ENCODE measurements at places on chromosomes 1 and 21. TPM values are rescaled to one million over a fixed set of nuclear protein-coding genes. Genes with fewer than 3 reads are reported as not detected.

TEKT2 gene
- total RNA-seq: 23.8 TPM

RHBDL2 gene
- not detected for total RNA-seq

FAM167B gene
- not detected for total RNA-seq

ID3 gene
- 11.9 TPM for total RNA-seq

SPATA45 gene
- total RNA-seq: not detected

PRR9 gene
- total RNA-seq: not detected

KCNK2 gene
- 66.0 TPM for total RNA-seq

CYP4A22 gene
- total RNA-seq: not detected

TDRD5 gene
- 1.9 TPM for total RNA-seq

RBP7 gene
- total RNA-seq: not detected

SGIP1 gene
- 158 TPM for total RNA-seq
